A549 (cell line): ENCODE measurements at places on chromosomes 2 and 18.
A peak's percentile ranks its signal among the peaks of the same experiment; 100 is the strongest.

GRCh38 chr2:218717262-218717661 is 6.6 kb downstream of the TTLL4 start:
- no peak for DNase-seq

DNA sequence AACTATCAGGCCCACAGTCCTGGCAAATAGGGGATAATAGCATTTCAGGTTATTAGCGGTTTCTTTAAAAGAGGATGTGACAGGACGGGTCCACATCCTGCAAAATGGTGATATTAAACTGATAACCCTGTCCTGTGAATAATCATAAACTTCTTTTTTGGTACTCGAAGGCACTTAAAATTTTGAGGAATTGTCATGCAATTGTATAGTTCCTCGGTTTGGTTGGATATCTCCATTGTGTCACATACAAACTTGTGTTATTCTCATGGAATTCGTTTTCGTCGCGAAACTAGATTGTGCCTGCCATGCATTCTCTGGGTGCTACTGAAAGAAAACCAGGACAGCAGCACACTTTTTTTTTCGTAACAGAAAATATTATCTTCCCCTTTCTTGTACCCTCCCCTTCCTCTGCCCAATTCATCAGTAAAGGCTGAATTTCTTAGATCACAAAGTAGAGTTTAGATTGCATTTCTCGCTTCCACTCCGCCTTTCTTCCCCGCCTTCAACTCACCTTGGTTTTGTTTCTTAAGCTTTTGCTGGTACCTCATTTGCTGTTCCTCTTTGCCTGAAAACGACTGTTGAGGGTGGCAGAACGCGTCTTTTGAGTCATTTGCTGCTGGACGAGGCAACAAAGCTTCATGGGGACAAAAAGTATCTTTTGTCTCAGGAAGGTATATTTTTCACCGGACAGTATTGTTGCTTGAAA is 1.3 kb downstream of the CERS6 start:
- DNase-seq = no peak

DNA sequence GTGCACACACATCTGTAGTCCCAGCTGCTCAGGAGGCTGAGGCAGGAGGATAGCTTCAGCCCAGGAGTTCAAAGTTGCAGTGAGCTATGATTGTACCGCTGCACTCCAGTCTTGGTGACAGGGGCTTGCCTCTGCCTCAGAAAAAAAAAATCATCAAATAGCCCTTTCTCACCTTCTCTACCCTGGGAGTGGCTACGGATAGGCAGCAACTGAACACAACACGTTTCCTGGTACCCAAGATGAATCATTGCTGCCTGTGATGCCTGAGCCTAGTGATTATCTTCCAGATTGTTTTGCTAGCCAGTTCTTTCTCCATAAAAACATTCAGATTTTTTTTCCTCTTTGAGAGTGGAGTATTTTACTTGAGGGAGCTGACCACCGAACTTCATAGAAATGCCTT is 13.5 kb downstream of the INPP4A start:
- DNase-seq = no peak

GRCh38 chr2:136291871-136292270 is 173.9 kb upstream of the CXCR4 start:
- no peak for DNase-seq

GRCh38 chr18:77617694-77618093 is 368.0 kb downstream of the GALR1 start:
- DNase-seq = no peak

GRCh38 chr18:12456441-12456840 is 48.7 kb downstream of the PRELID3A start:
- no peak for DNase-seq

DNA sequence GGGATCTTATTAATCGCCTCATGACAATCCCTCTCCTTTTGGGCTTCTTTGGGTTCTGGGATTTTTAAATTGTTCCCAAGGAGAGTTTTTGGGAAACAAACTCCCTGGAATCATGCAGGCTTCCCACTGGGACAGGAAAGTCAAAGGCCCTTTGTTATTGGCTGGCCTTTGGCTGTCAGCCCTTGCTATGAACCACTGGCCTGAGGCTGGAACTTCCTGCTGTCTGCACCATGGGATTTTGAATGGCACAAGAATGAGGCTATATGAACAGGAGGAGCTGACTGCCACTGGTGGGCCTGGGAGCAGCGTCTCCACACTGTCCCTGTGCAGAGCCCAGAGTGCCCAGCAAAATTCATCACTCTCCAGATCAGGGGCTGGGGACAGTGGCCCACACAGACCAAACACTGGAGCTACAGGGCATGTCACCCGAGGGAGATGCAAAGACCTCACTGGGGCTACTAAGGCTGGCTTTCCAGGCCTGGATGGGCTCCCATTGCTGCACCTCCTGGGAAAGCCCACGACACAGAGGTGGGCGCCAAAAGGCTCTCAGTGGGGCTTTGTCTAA is 35.7 kb downstream of the STEAP3 start:
- no peak for DNase-seq

DNA sequence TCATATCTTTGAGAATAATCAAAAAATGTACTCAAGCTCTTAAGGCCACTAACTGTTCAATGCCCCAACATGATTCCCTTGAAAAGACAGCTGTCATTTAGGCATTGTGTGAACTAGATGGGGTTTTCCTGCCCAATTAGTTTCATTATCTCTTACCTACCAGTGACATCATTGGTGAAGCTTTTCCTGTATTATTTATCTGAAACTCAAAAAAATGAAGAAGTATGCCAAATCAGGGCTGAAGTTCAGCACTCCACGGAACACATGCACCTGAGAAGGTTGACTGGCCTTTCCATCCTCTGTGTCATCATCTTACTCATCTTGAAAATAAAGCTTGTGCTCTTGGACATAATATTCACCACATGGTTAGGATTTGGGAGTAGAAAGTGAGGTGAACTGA is 126.4 kb downstream of the TXNL1 start:
- no peak for DNase-seq

DNA sequence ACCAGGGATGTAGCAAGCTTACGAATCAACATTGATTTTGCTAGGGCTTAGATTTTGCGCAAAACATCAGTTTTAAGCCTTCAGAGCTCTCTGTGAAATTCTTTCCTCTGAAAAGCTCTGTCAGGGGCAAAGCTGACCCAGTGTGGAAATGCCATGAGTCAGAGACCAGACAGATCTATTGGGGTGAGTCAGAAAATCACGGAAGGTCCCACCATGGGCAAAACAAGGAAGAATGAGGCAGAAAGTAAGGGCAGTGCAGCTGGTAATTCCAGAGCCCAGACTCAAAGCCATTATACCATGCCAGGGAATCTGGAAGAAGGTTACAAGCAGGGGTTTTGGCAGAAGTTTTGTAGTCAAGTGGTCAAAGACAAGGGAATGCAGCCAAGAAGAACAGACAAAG is 256.6 kb upstream of the CTAGE1 start:
- peak; percentile 70 for DNase-seq

DNA sequence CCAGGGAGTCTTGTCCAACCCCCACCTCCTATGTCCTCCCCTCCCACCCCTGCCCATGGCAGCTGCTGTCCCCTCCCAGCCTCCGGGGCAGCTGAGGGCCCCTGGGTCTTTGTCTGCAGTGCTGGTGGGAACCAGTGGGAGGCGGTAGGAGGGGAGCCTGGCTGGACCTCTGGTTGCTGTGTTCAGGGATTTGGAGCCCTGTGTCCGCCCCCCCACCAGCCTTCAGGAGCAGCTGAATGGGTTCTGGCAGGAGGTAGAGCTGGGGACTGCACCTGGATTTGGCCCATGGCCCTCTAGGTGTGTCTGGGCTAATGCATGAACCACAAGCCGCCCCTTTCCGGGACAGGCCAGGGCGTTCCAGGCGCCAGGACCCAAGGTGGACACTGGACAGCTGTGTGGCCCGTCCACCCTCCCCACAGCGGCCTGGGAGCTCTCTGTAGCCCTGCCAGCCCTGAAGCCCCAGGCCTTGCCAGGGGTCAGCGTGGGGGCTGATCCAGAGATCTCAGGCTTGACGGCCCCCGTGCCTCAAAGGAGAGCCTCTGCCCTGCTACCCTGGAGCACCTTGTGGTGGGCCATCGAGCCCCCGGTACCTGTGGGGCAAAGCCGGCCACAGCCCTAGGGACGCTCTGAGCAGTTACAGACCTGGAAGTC is 25.4 kb downstream of the GPC1 start:
- no peak for DNase-seq

GRCh38 chr2:120653046-120653445 is 82.6 kb upstream of the GLI2 start:
- no peak for DNase-seq

DNA sequence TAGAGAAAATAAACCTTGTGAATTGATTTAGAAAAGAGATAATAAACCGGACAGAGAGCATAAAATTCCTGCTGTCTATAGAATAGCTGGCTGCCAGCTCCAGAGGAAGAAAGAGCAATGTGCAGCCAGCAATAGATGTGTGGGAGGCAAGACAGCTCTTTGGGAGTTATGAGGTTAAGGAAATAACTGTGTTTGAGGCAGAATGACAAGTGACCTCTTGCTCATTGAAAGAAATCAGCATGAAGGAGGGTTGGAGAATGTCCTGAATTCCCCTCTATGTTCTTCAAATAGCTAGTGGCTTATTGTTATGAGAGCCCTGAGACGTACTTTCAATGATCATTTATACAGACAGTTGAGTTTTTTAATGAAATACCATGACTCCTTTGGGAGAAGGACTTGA is 1009.9 kb upstream of the NXPH2 start:
- no peak for DNase-seq

DNA sequence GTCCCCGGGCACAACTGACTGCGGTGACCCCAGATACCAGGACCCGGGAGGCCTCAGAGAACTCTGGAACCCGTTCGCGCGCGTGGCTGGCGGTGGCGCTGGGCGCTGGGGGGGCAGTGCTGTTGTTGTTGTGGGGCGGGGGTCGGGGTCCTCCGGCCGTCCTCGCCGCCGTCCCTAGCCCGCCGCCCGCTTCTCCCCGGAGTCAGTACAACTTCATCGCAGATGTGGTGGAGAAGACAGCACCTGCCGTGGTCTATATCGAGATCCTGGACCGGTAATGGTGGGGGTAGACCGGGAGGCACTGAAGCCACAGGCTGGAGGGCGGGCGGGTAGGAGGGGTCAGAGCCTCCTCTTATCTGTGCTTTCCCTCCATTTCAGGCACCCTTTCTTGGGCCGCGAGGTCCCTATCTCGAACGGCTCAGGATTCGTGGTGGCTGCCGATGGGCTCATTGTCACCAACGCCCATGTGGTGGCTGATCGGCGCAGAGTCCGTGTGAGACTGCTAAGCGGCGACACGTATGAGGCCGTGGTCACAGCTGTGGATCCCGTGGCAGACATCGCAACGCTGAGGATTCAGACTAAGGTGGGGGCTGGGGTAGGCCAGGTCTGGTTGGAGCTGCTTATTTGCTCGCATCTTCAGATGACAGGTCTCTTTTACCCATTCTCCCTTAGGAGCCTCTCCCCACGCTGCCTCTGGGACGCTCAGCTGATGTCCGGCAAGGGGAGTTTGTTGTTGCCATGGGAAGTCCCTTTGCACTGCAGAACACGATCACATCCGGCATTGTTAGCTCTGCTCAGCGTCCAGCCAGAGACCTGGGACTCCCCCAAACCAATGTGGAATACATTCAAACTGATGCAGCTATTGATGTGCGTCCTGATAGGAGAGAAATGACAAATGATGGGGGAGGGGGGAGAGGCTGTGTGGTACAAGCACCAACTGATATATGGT is 780 bp downstream of the HTRA2 start:
- peak; percentile 64 for DNase-seq

DNA sequence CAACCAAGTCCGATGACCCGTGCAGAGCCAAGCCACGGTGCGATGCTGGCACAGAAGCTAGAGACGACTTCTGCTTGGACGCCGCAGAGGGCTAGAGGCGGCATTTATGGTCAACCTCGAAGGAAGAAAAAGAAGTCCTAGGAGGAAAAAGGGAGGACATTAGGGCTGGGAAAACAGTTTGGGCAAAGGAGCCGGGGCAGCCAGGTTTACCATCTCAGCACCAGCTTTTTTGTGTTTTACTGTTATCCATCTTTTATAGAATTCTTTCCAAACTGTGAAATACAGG is 643 bp upstream of the DTNB start:
- no peak for DNase-seq

- no peak for DNase-seq
Observed at GRCh38 chr2:147098940-147099339, 745.9 kb upstream of the ACVR2A start.

DNA sequence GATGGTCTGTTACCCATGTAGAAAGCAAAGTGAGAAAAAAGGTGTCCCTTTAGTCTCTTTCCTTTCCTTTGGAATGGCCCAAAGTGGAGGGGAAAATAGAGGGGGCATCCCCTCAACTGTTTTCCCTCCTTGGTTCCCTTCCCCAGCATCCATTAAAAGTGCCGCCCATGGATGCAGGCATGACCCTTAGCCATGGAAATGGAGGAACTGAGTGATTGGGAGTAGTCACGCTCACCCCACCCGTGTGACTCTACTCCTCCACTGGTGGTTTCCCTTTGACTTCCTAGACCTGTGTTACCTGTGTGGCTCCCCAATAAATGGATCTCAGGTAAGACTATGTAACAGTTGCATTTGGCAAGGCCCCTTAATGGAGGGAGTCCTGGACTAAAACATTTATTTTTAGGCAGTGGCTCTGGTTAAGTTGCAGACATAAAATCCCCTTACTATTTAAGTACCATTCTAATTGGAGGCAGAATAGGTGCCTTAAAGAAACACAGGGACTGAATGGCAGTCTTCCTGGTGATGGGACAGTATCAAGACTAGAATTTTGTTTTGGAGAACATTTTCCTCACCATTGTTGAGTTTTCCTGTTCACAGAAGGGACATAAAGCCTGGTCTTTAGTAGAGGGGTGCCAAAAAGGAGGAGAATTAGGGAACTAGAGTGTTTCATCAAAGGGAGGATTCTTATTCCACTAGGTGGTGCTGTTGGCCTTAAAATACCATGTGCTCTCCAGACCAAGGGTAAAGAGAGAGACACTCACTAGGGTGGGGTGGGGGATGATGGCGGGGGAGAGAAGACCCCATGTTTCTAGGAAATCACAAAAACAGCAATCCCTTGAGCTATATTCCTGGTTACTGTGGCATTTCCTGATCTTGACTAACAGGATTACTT is 25.7 kb upstream of the PLA2R1 start:
- DNase-seq = peak; percentile 62
